ENCODE measurements at places on chromosomes 2 and 18. TPM values are rescaled to one million over a fixed set of nuclear protein-coding genes. Genes with fewer than 3 reads are reported as not detected.

GRCh38 chr2:8526403-8526696, 155.5 kb upstream of the ID2 start:
- no peak overlapping the region for H3K4me3 ChIP-seq
- H3K36me3 ChIP-seq, result peaks cover 2% of the 10 kb centered on the region
- H3K27me3 ChIP-seq, result no peaks in the 10 kb centered on the region
- H3K27ac ChIP-seq, result no peak overlapping the region
- H3K4me1 ChIP-seq, result peaks cover 28% of the 10 kb centered on the region

- H3K27me3 ChIP-seq, result no peaks in the 10 kb centered on the region
- H3K27ac ChIP-seq, result peak overlapping the region; percentile 42
- peak; percentile 90 for DNase-seq
Measured at GRCh38 chr2:96839293-96839874, 4.4 kb downstream of the ANKRD23 start.

GRCh38 chr2:156445296-156446220, 9.4 kb downstream of the GPD2 start:
- H3K4me3 ChIP-seq, result no peak overlapping the region
- peaks cover 5% of the 10 kb centered on the region for H3K4me1 ChIP-seq
- DNase-seq, result no peak
- no peak overlapping the region for H3K27ac ChIP-seq
- peaks cover 4% of the 10 kb centered on the region for H3K36me3 ChIP-seq

Gene CNDP1
- total RNA-seq, result not detected

DNA sequence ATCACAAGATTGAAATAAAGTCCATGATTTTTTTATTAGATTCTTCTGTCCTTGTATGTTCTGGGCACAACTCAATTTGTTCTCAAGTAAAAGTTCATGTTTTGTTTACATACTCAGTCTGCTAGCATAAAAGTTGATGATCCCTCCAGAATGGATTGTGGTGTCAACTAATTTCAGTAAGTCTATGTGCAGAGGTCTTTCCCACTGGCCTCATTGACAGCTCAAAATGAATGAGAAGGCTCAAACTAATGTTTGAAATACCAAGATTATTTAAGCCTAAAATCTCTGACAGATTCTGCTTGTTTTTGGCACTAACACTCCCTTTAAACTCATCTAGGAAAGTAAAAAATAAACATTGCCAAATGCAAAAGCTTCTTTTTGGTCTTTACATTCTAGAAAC, 561.2 kb upstream of the CNTNAP5 start:
- H3K36me3 ChIP-seq, result no peaks in the 10 kb centered on the region
- H3K27me3 ChIP-seq, result no peaks in the 10 kb centered on the region
- no peak for DNase-seq
- no peak overlapping the region for H3K4me3 ChIP-seq

Measured in activated CD4-positive, alpha-beta memory T cell treated with anti-CD3 and anti-CD28 coated beads for 36 hours (primary cell).